ENCODE measurements at places on chromosomes 2 and 18. TPM values are rescaled to one million over a fixed set of nuclear protein-coding genes. Genes with fewer than 3 reads are reported as not detected.

GRCh38 chr2:7738596-7738995 lies 821.4 kb downstream of the RNF144A start:
- no peak overlapping the region for H3K4me3 ChIP-seq
- H3K27me3 ChIP-seq: no peaks in the 10 kb centered on the region
- no peaks in the 10 kb centered on the region for H3K36me3 ChIP-seq

Gene CAPN14
- total RNA-seq: 0.07 TPM

Gene SULT1C4
- 0.96 TPM for total RNA-seq

GRCh38 chr2:162720559-162721271 lies 117.9 kb downstream of the KCNH7 start:
- no peaks in the 10 kb centered on the region for H3K4me1 ChIP-seq
- no peak for DNase-seq
- no peak overlapping the region for H3K4me3 ChIP-seq

Gene FIGN
- total RNA-seq: 12.9 TPM

DNA sequence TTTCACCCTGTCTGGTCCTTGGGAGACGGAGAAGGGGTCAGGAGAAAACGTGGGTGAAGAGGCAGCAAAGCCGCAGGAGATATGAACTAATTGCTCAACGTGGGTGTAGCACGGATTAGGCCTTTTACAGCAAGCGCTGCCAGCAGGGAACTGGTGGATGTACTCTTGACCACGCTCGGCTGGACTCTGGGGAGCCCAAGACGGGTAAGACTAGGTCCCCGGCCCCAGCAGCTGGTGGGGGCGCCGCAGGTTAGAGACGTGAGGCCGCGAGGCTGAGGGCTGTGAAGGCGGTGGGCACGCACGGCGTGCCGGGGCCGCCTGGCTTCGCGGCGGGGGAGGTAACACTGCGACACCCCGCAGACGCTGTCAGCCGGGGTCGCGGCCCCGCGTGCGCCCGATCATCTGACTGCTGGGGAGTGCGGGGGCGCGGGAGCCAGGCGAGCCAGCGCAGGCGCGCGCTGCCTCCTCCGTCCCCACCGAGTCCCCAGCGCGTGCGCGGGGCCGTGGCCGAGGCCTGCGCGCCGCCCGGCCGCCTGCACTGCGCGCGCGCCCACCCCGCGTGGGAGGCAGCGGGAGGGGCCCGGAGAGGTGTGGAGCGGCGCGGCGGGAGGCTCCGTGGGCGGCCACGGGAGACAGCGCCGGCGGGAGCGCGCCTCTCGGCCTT lies at the start of gene CLIP4:
TSS of gene CLIP4 (plus strand) at position 470 of the 664 bp plus-strand sequence. CDS start 5,974 bp downstream, outside the sequence.
- H3K27me3 ChIP-seq: peaks cover 31% of the 10 kb centered on the region
- DNase-seq: no peak
- no peaks in the 10 kb centered on the region for H3K4me1 ChIP-seq
- peak within 1 kb of the TSS; percentile 88 for H3K4me3 ChIP-seq

GRCh38 chr2:24048769-24049484 lies 614 bp upstream of the FKBP1B start:
- no peak for DNase-seq
- H3K27me3 ChIP-seq: no peaks in the 10 kb centered on the region
- 0 out of 2 replicates have a peak, but pooled peaks cover 1% of the 10 kb centered on the region for H3K4me1 ChIP-seq
- no peak overlapping the region for H3K4me3 ChIP-seq

GRCh38 chr2:222451224-222451674 lies 26.9 kb downstream of the SGPP2 start:
- H3K36me3 ChIP-seq: no peaks in the 10 kb centered on the region
- no peak overlapping the region for H3K4me3 ChIP-seq
- DNase-seq: no peak
- no peak overlapping the region for H3K27ac ChIP-seq
- peaks cover 3% of the 10 kb centered on the region for H3K4me1 ChIP-seq

GRCh38 chr2:226151157-226151556 lies 648.5 kb downstream of the IRS1 start:
- H3K4me3 ChIP-seq: no peak overlapping the region
- DNase-seq: no peak
- H3K27ac ChIP-seq: no peak overlapping the region
- H3K27me3 ChIP-seq: no peaks in the 10 kb centered on the region
- H3K4me1 ChIP-seq: 0 out of 2 replicates have a peak, but pooled peaks cover 3% of the 10 kb centered on the region
- H3K36me3 ChIP-seq: peaks cover 3% of the 10 kb centered on the region

DNA sequence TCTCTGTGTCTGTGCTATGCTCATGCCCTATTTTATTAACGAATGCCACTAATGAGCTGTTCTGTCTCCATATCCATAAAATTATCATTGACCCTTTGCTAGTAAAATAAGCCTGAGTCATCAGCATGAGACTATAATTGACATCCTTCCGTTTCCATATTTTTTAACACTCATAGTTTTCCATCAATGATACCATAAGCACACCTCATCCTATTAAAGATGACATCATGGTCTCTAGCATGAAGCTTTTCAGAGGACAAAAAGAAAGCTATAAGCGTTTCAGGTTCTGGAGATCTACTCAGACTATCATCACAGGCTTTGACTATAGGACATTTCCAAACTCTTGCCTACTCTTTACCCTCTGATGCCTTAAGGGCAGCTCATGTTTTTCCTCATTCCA lies 1.2 kb upstream of the DSC2 start:
- no peaks in the 10 kb centered on the region for H3K36me3 ChIP-seq
- peaks cover 3% of the 10 kb centered on the region for H3K4me1 ChIP-seq
- H3K27me3 ChIP-seq: no peaks in the 10 kb centered on the region
- no peak overlapping the region for H3K27ac ChIP-seq
- peak overlapping the region; percentile 21 for H3K4me3 ChIP-seq
- DNase-seq: no peak

All from H9 (cell line).